Left renal cortex interstitium (tissue), 4 donors: ENCODE measurements at places on chromosomes 7 and 10. TPM values are rescaled to one million over a fixed set of nuclear protein-coding genes. Genes with fewer than 3 reads are reported as not detected.

DNA sequence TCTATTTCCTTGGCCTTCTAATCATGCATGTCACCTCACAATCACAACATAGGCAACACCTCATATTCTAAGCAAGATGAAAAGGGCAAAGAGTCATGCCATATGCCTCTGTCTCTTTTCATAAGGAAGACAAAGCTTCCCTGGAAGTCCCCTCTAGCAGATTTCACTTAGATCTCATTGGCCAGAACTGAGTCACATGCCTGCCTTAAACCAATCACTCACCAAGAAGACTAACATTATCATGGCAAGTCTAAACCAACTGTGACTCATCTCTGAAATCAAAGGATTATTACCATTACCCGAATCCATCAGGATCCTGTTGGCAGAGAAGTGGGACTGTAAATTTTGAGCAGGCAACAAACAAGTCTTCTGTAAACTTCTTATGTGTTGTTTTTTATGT is 27.8 kb downstream of the CAV1 start:
- no peak for DNase-seq

DNA sequence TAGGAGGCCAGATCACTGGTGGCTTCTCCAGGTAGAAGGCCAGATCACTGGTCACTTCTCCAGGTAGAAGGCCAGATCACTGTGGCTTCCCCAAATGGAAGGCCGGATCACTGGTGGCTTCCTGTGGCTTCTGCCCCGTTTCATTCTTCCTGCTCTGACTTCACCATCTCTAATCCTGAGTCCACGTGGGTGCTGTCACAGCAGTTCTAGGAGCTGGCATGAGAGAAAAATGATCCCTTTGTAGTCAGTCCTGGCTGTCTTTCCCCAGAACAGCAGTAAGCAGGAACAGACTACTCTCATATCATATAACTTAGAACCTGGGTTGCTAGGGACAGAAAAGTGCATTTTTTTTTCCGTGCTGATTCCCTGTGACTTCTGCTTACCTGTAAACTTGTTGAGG is 90.9 kb downstream of the ACTR3B start:
- DNase-seq: no peak

DNA sequence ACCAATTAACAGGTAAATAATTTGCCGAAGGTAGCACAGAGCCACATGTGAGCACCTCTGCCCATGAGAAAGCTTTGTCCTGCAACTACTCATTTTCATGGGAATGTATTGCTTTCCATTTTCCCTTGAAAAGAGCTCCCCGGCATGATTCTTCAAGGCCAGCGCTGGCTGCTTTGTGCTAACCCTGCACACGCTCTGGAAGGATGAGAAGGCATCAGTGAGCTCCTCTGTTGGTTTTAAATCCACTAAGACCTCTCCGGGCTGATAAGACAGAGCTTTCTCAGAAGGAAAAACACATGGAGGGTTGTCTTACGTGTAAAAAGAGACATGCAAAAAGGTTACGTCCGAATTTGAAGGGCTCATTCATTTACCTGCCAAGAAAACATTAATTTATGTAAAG is 553.9 kb upstream of the MKI67 start:
- no peak for DNase-seq

DNA sequence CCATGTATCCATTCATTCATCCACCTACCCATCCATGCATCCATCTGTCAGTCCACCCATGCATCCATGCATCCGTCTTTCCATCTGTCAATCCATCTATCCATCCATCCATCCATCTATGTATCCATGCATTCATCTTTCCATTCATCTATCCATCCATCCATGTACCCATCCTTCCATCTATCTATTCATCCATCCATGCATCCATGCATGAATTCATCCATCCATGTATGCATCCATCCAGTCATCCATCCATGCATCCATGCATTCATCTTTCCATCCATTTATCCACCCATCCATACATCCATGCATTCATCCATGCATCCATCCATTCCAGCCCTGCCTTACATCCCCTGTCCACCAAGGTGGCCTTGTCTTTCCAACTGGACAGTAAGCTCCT is 45.7 kb downstream of the SORCS3 start:
- DNase-seq: no peak

- DNase-seq: no peak
These were observed 41.4 kb downstream of the GRID1 start for GRCh38 chr10:86325158-86325557.

DNA sequence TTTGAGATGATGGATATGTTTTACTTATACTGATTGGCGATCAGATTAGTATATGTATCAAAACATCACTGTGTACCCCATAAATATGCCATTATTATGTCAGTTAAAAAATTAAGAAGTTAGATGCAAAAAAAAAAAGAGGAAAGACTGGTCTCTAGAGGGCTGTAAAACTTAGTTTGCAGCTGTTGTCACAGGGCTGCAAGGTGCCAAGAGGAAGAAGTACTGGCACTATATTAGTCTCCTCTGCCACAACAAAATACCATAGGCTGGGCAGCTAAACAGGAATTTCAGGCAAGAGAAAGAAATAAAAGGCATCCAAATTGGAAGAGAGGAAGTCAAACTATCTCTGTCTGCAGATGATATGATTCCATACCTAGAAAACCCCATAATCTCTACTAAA is 177.8 kb upstream of the PLPP4 start:
- DNase-seq: no peak

GRCh38 chr10:27643301-27643700 is 102.3 kb downstream of the MKX start:
- DNase-seq: no peak

Gene ADCYAP1R1
- polyA plus RNA-seq: 0.99 TPM
